ENCODE measurements at places on chromosomes 13 and 19.

DNA sequence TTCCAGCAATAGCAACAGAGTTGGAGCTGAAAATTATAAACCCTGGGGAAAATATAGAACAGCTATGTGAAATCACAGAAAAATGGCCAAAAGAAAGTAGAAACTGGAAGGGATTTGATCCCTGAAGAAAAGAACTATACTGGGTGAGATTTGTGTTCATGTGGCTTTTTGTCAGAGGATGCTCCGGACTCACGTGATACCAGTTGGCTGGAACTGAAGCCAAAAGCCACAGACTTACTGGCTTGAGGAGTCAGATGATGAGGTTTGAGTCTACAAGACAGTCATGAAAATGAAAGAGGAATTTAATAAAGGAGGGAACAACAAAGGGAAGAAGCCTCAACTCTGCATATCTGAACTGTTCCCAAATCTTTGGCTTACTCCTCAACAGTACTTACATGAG, 427.1 kb downstream of the GPC5 start:
- no peak for DNase-seq

DNA sequence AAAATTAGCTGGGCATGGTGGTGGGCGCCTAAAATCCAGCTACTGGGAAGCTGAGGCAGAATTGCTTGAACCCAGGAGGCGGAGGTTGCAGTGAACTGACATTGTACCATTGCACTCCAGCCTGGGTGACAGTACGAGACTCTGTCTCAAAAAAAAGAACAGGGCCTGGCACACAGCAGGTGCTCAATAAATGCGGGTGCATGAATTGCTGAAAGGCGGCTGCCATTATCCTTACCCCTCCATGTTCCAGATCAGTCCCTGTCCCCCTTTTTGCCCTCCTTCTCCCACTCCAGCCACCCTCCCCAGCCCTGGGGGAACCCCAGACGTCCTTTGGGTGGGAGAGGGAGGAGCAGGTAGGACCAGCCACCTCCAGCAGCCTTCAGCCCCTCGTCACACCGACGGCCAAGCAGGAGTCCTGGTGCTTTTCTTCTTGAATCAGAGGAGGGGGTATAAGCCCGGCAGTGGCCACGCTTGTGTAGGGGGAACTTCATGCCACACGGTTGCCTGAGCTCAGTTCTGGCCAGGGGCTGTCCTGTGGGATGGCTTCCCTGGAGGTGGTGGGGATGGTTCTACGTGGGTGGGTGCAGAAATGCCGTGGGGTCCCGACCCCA, 20.4 kb upstream of the NFIC start:
- DNase-seq, result no peak

GRCh38 chr13:22047082-22047784, 376.4 kb downstream of the FGF9 start:
- DNase-seq, result no peak

DNA sequence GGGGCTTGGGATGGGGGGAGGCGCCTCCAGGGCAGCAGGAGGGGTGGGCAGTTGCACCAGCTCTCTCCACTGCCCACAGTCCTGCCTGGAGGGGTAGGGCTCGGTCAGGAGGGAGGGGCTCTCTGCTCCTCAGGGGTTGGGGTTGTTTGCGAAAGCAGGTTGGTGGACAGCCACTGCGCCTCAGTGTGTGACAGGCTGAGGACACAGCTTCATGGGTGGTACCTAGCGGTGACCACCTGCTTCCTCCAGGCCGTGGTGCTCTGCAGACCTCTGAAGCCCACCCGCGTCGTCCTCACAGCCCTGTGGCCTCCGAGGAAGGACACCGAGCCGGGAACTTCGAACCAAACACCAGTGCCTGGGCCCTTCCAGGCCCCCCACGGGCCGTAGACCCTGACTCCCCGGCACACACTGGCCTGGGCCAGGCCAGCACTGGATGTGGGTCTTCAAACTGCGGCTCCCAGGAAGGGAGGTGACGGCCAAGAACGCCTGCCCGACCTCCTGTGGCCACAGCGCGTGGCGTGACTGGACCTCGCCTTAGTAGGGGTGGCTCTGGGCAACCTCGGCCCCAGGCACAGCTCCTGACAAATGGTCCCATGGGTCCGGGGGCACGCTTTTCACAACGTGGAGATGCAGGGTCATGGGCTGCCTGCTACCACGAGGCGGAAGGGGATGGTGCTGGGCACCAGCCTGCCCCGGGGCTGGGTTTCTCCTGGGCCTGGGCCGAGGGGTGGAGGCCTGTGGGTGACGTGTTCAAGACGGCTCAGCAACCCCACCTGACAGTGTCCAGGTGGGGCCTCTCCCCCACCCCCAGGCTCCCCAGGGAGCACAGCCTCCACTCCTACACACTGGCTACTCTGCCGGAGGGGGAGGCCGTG, 173.2 kb downstream of the KDM4B start:
- DNase-seq, result no peak

- no peak for DNase-seq
Measured at GRCh38 chr13:112562786-112563383, 25.1 kb downstream of the TUBGCP3 start.

DNA sequence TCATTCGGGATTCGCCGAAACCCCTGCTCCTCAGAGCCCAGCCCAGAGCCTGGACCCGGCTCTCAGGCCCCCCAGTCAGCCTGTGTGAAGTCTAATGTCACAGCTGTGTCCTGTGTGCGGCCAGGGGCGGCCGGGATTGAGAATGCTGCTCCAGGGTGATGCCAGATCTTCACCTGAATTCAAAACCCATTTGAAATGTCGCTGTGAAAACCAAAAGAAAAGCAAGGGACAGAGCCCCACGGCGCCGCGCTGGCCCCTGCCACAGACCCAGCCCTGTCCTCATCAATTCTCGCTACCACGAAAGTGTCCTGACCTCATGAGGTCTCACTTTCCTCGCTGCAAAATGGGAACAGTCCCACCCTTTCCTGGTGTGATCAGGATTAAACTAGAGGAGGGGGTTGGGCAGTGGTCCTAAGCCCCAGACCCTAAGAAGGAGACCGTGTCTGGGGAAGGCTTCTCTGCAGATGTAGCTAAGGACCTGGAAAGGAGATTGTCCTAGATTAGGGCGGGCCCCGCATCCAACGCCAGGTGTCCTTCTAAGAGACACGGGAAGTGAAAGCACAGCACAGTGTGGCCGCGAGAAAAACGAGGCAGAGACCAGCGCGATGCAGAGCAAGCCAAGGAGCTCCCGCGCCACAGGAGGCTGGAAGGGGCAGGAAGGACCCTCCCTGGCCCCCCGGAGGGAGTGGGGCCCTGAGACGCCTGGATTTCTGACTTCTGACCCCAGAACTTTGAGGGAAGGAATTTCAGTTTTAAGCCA, 34.0 kb upstream of the SPACA7 start:
- no peak for DNase-seq

- peak; percentile 8 for DNase-seq
Measured at GRCh38 chr19:16702123-16702522, 17.5 kb upstream of the NWD1 start.

GRCh38 chr19:48959341-48960239, 4.9 kb downstream of the BAX start:
- DNase-seq, result no peak

GRCh38 chr13:40624986-40625385, 41.5 kb downstream of the FOXO1 start:
- no peak for DNase-seq

GRCh38 chr13:110448677-110449076, 112.8 kb downstream of the RAB20 start:
- no peak for DNase-seq

DNA sequence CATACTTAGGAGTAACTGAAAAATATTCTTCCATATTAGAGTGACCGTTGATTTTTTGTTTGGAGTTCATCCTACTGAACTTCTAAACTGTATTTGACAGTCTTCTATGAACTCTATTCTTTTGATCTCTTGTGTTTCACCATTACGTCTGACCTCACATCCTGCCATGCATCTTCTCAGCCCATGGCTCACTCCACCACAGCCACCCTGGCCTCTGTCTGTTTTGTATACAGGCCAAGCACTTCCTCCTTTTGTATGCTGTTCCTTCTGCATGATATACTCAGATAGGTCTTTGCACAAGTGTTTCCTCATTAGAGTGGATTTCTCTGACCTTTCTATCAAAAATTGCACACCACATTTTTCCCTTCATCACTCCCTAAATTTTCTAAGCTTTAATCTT, 119.9 kb downstream of the MAB21L1 start:
- DNase-seq, result no peak

DNA sequence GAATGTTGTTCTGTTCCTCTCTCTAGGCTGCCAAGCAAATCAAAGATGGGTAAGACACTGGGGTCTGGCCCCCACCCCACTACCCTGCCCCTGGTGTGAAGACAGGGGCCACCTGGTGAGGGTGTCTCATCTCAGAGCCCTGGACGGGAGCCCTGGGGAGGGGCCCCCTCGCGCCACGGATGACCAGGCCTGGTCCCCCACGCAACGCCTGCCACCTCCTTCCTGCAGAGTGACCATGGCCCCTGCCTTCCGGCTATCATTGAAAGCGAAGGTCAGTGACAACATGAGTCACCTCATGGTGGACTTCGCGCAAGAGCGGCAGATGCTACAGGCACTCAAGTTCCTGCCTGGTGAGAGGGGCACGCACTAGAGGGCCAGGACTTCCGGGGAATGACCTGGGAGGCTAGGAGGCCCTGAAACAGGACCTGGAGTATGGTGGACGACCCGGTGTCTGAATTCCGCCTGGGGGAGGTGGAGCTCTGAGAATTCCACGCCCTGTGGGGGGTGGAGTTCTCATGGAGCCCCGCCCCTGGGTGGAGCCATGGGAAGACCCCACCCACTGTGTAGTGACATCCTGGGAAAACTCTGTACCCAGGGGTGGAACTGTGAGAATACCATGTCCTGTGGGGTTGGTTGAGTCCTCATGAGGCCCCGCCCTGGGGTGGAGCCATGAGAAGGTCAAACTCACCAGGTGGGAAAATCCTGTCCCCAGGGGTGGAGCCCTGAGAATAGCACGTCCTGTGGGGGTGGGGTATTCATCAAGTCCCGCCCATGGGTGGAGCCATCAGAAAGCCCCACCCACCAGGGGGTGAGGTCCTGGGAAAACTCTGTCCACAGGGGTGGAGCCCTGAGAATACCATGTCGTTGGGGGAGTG, 6.1 kb downstream of the FSD1 start:
- no peak for DNase-seq

- no peak for DNase-seq
Measured at GRCh38 chr13:111929036-111929616, 137.8 kb upstream of the SOX1 start.

- DNase-seq, result peak; percentile 38
Measured at GRCh38 chr13:103188713-103189326, 122.6 kb upstream of the SLC10A2 start.

GRCh38 chr13:45603338-45603737, 12.2 kb downstream of the ERICH6B start:
- no peak for DNase-seq

- no peak for DNase-seq
Measured at GRCh38 chr13:95255072-95255732, 46.0 kb downstream of the ABCC4 start.

DNA sequence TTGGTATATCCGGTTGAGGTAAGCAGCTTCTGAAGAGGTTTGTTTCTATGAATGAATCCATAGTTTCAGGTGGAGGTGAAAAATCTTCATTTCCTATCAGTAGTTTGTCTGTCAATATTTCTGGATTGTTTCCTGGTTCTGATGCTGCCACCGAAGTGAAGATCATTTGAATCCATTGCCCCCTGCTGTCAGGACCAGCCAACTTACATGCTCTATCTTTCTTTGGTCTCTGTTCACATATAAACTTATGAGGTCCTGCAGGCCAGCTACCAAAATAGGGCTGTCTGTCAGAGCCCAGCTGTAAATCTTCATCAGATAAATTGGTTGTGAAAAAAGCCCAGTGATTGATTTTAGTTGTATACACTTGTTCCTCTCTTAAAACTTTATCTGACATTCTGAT, 15.2 kb upstream of the N4BP2L1 start:
- DNase-seq, result no peak
